Hepatic stellate cell (primary cell): ENCODE measurements at places on chromosomes 13 and 19.

GRCh38 chr19:53365899-53366493, 491 bp downstream of the ZNF525 start:
- DNase-seq = no peak

- DNase-seq = no peak
Measured at GRCh38 chr13:63942372-63942771, 2526.7 kb upstream of the PCDH20 start.

DNA sequence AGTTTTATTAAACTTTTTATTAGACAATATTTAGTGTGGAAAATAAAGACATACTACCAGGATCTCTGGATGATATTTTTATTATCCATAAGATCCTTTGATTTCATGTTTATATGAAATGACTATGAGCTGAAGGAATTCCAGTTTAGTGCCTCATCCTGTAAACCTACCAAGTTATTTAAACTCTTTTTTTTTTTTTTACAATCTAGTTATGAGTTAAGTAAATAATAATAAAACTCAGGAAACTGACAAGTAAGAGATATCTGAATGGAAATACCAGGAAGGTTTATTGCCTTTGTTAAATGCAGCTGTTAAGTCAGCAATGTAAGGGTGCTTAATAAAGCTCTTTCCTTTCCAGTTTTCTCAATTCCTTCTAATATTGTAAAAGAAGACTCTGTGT, 53.9 kb downstream of the RXFP2 start:
- peak; percentile 26 for DNase-seq

DNA sequence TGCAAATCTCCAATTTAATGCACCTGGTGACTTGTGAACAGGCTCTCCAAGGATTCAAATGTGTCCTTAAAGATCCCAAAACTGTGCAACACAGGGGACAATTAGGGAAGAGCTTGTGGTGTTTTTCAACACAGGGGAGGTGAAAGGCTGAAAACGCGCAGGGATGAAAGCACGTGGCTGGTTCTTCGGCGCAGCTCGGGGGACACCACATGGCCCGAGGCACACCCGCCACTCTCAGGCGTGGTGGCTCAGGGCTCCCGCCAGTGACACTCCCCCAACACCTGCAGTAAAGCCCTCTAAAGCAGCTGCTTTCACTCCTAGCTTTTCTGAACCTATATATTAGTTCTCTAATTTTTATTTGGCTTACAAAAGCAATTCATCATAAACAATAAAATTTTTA, 91.9 kb downstream of the SPACA7 start:
- no peak for DNase-seq

DNA sequence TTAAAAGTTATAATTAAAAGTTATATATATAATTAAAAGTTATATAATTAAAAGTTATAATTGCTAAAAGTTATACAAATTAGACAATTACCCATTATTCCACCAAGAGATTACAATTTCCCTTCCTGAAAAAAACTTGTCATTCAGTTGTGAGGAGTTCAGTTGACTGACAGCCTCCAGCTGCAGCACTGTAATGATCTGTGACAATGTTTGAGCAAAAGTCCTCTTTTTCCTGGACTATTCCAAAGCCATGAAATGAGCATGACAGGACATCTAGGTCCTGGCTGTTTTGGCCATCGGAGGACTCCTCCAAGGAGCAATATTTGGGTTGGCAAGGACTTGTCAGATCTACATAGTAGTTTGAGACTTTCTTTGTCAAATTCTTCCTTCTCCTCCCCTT, 258.7 kb upstream of the EDNRB start:
- DNase-seq = no peak
